ENCODE measurements at places on chromosomes 16 and 17. TPM values are rescaled to one million over a fixed set of nuclear protein-coding genes. Genes with fewer than 3 reads are reported as not detected.

- no peak for DNase-seq
- H3K27me3 ChIP-seq, result no peaks in the 10 kb centered on the region
- H3K27ac ChIP-seq, result no peak overlapping the region
- H3K36me3 ChIP-seq, result no peaks in the 10 kb centered on the region
- H3K4me1 ChIP-seq, result peaks cover 3% of the 10 kb centered on the region
- H3K4me3 ChIP-seq, result no peak overlapping the region
Measured at GRCh38 chr17:58398574-58399266, 18.6 kb downstream of the RNF43 start.

- no peak for DNase-seq
- no peaks in the 10 kb centered on the region for H3K36me3 ChIP-seq
- H3K27me3 ChIP-seq, result no peaks in the 10 kb centered on the region
- no peak overlapping the region for H3K27ac ChIP-seq
Measured at GRCh38 chr17:65103896-65104295, 33.3 kb upstream of the RGS9 start.

DNA sequence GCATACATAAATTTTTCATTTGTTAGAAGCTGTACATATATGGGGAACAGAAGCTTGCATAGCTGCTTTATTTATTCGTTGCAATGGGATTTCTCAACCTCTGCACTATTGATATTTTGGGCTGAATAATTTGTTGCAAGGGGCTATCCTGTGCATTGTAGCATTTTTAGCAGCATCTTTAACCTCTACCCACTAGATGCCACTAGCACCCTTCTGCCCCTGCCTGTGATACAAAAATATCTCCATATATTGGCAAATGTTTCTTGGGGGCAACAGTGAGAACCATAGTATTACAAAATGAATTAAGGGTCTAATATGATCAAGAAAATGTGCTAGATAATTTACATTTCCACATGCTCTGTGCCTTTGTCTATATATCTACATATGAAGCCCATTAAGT is 1401.0 kb downstream of the CDH11 start:
- no peak for DNase-seq
- H3K27ac ChIP-seq, result no peak overlapping the region
- H3K36me3 ChIP-seq, result no peaks in the 10 kb centered on the region
- no peak overlapping the region for H3K4me3 ChIP-seq

DNA sequence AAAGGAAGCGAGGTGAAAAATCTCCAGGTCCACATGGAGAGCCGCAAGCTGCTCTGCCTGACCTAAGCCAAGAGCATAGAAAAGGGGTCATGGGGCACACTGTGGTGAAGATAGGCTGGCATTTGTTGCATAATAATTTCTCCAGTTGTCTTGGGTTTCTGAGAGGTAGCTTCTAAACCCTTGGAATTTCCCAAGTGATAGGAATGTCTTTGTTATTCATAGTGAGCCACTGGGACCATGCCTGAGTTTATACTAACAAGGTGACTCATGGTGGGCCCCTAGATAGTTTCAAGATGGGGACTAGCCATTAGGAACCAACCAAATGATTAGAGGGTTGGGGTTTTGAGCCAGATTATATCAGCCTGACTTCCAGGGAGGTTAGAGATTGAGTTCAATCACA is 25.6 kb downstream of the SOST start:
- no peak overlapping the region for H3K4me3 ChIP-seq
- H3K36me3 ChIP-seq, result no peaks in the 10 kb centered on the region
- H3K4me1 ChIP-seq, result no peaks in the 10 kb centered on the region
- H3K27me3 ChIP-seq, result no peaks in the 10 kb centered on the region
- no peak for DNase-seq
- H3K27ac ChIP-seq, result no peak overlapping the region

HSF4 gene
- 109 TPM for total RNA-seq

CMTM1 gene
- total RNA-seq, result 1.5 TPM

SMG6 gene
- total RNA-seq, result 56.0 TPM

Data from prostate gland (tissue), 2 donors.